Anterior cingulate cortex (tissue), 58 donors: ENCODE measurements at places on chromosomes 11 and 22.

DNA sequence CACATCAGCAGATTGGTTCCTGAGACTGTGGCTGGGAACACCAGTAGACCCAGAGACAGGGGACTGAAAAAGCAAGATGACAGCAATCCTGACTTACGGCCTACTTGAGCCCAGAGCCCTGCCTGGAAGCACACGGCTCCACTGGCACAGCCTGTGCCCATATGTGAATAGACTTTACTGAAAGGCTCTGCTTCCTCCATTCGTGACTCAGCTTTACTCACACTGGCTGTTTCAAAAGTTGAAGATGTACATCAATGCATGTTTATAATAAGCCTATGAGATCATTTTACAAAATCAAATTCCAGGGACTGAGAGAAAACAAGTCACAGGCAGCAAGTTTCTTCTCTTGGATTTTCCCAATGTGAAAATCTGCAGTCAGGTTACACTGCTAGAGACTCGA lies 134.6 kb upstream of the TEAD1 start:
- DNase-seq, result no peak

DNA sequence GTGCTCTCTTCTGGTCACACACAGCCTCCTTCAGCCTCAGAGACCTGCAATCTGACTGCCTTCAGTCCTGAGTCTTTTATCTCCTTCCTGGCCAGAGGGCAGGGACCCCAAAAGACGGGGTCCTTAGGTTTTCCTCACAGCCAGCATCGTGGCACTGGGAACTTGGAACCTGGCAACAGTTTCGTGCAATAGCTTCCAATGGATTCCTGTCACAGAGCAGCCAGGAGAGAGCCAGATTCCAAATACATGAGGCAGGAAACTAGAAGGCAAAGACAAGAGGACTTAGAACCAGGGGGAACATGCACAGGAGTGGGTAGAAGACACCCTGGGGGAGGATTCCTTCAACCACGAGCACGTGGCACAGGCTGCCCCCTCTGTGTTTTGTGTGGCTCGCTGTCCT lies 48.6 kb downstream of the C11orf91 start:
- DNase-seq, result no peak

GRCh38 chr11:32113200-32113919 lies 22.5 kb downstream of the RCN1 start:
- DNase-seq, result no peak

DNA sequence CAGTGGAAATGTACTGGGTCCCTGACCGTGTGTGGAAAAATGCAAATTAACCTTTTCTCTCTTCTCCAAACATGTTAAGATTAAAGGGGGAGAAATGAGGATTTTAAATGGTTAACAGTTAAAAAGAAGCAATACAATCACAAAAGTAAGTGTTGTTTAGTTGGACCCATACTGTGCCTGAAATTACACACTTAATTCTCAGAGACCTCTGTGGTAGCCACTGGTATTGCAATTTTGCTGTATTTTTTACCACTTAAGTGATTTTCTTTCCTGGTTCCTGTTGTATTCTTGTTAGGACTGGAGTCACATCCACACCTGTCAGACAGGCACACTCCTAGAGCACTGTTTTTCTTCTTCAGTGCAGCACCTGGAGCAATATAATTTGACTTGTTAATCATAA lies 179.6 kb upstream of the PDGFD start:
- DNase-seq, result no peak

DNA sequence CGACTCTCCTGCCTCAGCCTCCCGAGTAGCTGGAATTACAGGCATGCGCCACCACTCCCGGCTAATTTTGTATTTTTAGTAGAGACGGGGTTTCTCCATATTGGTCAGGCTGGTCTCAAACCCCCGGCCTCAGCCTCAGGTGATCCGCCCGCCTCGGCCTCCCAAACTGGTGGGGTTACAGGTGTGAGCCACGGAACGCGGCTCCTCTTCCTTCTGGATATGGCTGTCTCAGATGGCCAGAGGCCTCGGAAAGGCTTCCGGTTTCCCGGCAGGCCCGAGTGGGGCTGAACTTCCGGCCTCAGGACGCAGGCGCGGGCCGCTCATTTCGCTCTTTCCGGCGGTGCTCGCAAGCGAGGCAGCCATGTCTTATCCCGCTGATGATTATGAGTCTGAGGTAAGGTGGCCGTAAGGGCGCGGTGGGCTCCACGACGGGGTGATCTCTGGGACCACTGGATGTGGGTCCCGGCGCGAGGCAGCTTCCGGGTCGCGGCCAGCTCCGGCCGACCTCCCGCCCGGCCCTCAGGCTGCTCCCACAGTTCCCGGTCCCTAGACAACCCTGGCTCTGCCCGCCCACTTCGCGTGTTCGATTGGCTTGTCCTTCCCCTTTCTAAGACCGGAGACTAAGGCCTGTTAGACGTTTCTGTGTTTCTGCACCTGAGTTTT lies at the start of gene EIF3L:
EIF3L (plus strand) TSS at position 331 of the 663 bp plus-strand sequence; CDS start at position 362, 31 bp downstream.
- DNase-seq, result peak; percentile 87

DNA sequence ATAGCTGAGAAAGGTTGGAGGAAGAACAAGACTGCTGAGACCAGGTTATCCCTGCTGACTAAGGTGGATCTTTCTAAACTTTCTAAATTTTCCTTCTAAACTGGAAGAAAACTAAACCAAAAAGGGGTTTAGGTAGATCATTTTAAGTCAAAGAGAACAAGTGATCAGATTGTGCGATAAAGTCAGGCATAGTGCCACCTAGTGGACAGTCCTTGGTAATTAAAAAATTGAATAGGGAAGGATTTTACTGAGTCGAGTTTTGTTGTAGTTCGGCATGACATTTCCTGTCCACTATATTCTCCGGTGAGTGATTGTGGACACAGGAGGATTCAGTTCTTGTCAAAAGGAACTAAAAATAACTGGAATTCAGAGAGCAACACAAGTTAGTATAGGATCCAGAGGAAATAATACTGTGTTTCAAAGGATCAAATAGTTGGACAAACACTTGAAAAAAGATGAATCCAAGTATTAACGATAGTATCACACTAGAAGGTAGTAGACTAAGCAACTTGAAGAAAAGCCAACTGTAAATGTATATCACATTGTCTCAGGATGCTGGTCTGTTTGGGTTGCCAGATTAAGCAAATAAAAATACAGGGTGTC lies 1236.4 kb downstream of the FAM181B start:
- DNase-seq, result no peak

- no peak for DNase-seq
Measured at GRCh38 chr22:42562279-42562678, 8.5 kb downstream of the SERHL2 start.

DNA sequence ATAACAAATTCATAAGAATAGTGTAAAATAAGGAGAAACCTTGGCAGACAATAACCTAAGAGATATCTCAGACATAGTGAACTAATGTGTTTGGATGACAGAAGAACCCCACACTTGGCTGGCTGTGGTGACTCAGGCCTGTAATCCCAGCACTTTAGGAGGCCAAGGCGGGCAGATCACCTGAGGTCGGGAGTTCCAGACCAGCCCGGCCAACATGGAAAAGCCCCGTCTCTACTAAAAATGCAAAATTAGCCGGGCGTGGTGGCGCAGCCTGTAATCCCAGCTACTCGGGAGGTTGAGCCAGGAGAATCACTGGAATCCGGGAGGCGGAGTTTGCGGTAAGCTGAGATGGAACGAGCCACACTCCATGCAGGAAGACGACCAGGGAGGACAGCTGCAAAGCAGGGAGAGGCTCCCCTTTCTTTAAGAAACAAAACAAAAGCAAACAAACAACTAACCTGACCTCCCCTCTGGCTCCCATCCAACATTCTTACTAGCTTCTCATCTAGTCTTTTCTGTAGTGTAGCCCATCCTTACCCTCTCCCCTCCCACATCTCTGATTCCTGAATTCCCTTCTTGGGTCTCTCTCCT lies 84.2 kb downstream of the ZNF280B start:
- DNase-seq, result no peak

- DNase-seq, result no peak
Measured at GRCh38 chr11:121577106-121577848, 124.5 kb upstream of the SORL1-AS1 start.

DNA sequence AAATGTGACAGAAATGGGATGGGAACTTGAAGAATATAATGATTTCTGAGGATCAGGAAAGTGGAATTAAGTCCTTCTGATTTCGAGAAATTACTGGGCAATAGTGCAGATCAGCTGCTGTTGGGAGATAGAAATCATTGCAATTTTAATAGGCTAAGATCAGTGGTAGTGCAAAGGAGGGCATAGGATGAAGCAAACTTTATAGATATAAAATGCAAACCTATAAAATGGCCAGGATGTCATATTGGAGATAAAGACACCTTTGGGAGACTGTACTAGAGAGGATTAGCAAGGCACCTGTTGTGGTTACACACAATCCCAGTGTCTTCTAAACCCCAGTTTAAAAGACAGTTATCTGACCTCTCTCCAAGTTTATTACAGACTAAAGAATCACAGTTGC lies 6.5 kb upstream of the MS4A7 start:
- no peak for DNase-seq
